ENCODE measurements at places on chromosomes 11 and 22. TPM values are rescaled to one million over a fixed set of nuclear protein-coding genes. Genes with fewer than 3 reads are reported as not detected.

Gene PLAAT2
- not detected for total RNA-seq

Gene NOX4
- total RNA-seq, result 58.4 TPM

Gene NXPE4
- not detected for total RNA-seq

Gene HMOX1
- total RNA-seq, result 0.51 TPM

Gene DRAP1
- total RNA-seq, result 9.2 TPM

Gene MIAT
- 0.51 TPM for total RNA-seq

Gene MCM5
- 60.6 TPM for total RNA-seq

Gene SLC43A3
- 141 TPM for total RNA-seq

Gene ANGPTL5
- total RNA-seq, result not detected

Gene MPPED2
- 0.51 TPM for total RNA-seq

Gene YIF1A
- 87.2 TPM for total RNA-seq

Gene C1QTNF4
- 15.4 TPM for total RNA-seq

Gene ELMOD1
- not detected for total RNA-seq

Gene RCOR2
- 11.8 TPM for total RNA-seq

Gene MMP12
- total RNA-seq, result not detected

Gene NRGN
- total RNA-seq, result not detected

Gene BAIAP2L2
- not detected for total RNA-seq

Gene KRTAP5-2
- total RNA-seq, result not detected

Gene OR51F2
- not detected for total RNA-seq

Gene BATF2
- total RNA-seq, result 3.7 TPM

Gene GNAZ
- 8.8 TPM for total RNA-seq

Gene KCTD14
- total RNA-seq, result 10.6 TPM

Gene SMIM38
- total RNA-seq, result 2.6 TPM

Gene KCNA4
- 5.7 TPM for total RNA-seq
